Dorsolateral prefrontal cortex (tissue), 122 donors: ENCODE measurements at places on chromosomes 2 and 18.

GRCh38 chr2:174014011-174014698 is 49.0 kb upstream of the SP3 start:
- DNase-seq, result no peak

- no peak for DNase-seq
Observed at GRCh38 chr2:213247566-213247965, 36.7 kb upstream of the SPAG16 start.

DNA sequence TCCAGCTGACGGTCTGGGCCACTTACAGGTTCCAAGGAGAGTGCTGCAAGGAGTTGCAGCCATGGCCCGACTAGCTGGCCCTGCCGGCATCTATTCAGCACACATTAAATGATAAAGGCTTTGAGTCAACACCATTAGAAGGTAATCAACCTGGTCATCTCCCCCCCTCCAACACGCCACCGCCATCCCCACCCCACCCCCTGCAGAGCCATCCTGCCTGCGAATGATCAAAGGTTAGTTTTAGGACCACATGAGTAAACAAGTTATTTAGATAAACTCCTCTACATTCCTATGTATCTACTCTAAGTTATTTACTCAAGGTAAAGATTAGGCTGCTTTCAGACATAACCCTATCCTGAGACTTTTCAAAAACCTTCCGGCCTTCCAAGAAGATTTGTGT is 349.3 kb upstream of the SLC39A10 start:
- DNase-seq, result no peak

DNA sequence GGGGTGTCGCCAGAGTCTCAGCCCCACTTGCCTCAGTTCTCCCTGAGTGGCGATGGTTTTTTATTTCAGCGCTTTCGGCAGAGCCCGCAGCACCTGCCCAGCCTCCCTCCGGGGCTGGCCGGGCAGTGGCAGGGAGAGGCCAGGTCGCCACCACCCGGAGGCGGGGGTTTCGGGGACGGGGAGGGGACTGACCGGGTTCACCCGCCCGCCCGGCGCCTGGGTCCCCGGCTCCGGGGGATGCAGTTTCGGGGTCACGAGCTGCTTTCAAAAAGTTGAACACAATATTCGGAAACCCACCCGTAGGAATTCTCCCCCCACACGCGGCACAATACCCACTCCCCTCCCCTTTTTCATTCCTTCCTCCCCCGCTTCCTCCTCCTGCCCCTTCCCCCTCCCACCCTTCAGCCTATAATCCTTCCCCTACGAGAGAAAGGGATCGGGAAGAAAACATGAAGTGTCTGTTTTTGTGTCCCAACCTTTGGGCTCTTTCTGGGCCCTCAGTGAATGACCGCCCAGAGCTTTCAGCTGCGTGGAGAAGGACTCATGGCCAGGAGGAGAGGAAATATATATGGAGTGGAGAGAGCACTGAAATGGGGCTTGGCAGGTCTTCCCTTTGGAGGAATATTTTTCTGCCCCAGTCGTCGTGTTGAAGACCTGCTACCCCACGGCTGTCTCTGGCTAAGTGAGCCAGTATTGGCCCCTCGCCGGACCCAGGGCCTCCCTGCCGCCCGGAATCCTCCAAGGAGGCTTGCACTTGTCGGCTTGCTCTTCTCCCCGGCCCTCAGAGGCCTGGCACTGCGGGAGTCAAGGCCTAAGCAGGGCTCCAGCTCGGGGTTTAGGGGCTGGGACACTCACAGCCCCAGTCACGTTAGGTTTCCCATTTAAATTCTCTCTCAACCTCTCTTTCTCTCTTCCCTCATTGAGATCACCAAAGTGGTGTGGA is 2.1 kb upstream of the SIX3 start:
- no peak for DNase-seq

GRCh38 chr18:78996741-78997490 is 17.3 kb downstream of the SALL3 start:
- no peak for DNase-seq

DNA sequence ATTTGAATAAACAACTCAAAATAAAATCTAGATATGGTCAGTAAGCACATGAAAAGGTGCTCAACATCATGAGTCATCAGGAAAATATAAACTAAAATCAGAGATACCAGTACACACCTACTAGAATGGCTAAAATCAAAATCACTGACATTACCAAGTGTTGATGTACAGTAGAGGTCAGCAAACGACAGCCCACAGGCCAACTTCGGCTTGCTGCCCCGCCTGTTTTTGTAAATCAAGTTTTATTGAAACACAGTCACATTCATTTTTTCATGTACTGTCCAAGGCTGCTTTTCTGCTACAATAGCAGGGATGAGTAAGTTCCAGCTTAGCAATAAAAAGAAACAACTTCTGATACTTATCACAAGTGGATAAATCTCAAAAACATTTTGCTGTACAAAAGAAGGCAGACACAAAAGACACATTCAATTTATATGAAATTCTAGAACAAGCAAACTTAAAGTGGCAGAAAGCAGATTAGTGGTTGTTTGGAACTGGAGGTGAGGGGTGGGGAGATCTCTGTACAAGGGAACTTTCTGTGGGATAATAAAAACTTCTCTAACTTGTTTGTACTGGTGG is 32.1 kb downstream of the TRAK2 start:
- no peak for DNase-seq
